ENCODE measurements at places on chromosomes 5 and 9.

GRCh38 chr5:146731909-146732659, 146.5 kb downstream of the PPP2R2B start:
- DNase-seq: no peak

- DNase-seq: no peak
Measured at GRCh38 chr9:9186086-9186485, 1386.5 kb upstream of the DMAC1 start.

DNA sequence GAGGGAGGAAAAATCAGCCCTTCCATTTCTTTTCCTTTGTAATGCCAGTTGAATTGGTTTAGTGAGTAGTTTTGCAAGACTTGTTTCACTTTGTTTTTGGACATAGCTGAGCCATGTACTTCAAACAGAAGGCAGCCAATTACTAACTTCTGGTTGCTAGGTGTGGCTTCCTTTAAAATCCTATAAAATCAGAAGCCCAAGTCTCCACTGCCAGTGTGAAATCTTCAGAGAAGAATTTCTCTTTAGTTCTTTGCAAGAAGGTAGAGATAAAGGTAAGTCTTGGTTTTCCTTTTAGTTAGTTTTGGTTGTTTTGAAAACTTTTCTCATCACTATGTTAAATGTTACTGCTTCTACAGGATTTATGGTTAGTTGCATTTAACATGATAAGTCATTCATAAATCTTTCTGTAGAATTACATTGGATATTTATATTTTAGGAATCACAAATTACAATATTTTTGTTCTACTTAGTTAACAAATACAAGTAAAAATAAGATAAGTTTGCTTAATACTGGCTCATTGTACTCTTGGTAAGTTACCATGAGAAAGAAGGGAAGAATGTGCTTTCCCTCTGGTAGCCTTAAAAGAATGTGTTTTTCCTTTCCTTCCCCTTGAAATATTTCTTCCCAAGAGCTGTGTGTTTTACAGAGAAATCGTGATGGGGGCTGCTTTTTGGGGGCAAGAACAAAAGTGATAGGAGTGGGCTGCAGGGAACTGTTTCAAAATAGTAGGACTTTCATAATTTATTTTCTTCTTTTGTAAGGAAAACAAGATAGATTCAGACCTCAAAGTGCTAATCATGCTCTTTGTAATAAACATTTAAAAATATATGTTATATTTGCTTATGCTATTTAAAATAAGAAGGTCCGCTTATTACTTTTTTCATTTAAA, at the start of gene ANXA1:
Gene ANXA1, plus strand, starts transcription at position 213 of the 890 bp plus-strand sequence. CDS start 6,671 bp downstream, outside the sequence.
- no peak for DNase-seq

- DNase-seq: no peak
Measured at GRCh38 chr9:106637486-106637885, 225.5 kb upstream of the ZNF462 start.

DNA sequence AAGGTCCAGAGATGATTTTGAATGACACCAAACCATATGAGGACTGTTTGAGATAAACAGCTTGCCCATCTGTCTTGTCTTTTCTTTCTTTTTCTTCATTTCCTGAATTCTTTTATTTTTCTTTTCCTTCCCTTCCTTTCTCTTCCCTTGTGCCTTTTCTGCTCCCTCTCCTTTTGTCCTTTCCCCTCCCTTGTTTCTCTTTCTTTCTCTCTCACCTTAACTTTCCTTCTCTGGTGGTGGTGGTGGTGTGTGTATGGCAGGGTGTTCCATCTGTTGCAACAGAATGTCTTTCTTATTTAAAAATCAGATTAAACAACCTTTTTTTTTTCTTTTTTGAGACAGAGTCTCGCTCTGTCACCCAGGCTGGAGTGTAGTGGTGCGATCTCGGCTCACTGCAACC, 3.8 kb upstream of the PDCL start:
- DNase-seq: no peak

DNA sequence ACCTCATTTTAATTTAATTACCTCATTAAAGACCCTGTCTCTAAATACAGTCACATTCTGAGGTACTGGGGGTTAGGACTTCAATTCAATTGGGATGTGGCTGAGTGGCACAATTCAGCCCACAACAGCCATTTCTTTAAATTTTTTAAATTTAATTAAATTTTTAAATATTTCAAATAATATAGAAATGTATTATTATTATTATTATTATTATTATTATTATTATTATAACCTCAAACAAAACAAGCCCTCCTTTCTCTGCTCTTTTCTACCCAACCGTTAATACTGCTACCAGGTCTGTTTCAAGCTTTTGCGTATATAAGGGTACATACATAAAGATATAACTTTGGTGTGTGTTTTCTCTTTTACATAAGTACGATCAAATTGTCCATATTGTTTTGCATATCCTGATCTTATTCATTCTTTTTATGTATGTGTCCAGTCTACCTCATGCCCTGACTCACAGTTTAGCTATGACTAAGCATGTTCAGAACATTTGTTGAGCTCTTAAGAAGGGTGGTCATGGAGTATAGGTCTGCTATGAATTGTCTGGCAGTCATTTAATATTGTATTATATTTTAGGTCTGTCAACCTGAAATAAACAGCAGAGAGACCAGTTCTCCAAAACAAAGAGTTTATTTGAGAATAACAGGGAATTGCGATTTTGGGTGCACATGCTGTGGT, 16.1 kb upstream of the RAB14 start:
- DNase-seq: no peak

DNA sequence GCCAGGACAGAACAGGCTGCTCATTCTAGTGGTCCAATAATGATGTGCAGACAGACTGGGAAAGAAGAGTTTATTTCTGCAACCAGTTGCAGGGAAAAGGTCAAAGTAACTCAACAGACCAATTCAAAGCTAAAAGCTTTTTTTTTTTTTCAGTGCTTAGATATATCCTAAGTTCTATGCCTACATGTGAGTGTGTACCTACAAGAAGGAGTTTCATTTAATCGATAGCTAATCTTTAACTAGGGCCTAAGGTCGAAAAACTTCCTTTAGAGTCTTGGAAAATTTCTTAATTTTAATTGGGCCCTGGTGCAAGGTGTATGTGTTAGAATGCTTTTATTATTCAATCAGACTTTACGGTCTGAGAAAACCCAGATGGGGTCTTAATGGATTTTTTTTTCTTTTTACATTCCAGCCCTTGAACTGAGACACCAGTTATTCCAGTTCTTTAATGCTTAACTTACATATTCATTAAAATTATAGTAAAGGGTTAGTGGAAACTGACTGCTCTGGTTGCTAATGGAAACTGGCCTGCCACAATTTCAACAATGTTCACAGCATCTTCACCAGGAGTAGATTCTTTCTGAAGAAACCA, 365.3 kb downstream of the MTRR start:
- DNase-seq: no peak

DNA sequence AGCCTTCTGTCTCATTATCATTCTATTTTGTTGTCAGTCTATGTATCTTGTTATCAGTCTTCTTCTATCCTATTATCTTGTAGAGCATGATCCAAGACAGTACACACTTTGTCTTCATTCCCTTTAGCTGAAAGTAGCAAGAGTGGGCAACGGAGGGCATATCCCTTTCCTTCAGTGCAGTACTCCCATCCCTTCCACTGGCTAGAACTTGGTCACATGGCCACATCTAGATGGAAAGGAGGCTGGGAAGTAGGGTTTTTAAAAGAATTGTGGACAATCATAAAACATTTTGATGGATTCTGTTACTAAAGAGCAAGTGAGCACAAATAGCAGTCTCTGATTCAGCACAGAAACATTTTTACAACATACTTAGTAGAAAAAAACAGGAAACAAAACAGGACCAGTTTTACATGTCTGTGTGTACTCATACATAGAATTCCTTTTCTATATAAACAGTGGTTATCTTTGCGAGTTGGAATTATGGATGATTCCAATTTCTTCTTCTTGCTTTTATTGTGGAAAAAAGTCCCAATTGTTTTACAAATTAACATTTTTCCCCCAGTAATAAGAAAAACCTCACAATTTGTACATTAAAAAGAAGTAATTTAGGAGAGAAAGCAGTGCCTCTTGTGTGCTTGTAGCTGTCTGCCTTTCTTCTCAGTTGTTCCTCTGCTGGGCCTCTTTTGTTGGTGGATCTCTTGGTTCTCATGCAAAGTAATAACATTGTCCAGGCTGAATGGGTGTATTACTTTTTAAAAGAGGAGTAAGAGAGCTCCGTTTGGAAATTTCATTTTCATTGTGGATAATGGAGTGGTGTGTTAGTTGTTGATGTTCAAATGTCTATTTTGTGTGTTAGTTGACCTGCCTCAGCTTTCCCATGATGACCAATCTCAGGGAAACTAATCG, 410.9 kb upstream of the TRPC7 start:
- DNase-seq: no peak

DNA sequence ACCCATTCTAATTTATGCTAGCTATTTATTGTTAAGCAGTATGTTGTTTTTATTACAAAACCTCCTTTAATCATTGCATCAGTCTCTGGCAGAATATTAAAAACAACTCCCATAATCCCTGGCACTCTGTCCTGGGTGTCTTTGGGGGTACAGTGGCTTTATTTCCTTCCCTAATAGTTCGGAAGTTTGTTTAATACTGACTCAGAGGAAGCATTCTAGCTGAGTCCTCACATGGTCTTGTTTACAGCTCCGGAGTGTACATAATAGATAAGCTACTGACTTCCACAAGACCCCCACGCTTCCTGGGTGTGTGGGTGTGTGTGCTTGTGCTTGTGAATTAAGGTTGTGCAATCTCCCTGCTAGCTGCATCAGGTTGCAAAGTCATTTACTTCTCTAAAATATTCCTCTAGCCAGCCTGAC, 149.8 kb upstream of the CDKN2B start:
- no peak for DNase-seq

GRCh38 chr9:129290606-129291005, 112.5 kb upstream of the IER5L start:
- DNase-seq: no peak

DNA sequence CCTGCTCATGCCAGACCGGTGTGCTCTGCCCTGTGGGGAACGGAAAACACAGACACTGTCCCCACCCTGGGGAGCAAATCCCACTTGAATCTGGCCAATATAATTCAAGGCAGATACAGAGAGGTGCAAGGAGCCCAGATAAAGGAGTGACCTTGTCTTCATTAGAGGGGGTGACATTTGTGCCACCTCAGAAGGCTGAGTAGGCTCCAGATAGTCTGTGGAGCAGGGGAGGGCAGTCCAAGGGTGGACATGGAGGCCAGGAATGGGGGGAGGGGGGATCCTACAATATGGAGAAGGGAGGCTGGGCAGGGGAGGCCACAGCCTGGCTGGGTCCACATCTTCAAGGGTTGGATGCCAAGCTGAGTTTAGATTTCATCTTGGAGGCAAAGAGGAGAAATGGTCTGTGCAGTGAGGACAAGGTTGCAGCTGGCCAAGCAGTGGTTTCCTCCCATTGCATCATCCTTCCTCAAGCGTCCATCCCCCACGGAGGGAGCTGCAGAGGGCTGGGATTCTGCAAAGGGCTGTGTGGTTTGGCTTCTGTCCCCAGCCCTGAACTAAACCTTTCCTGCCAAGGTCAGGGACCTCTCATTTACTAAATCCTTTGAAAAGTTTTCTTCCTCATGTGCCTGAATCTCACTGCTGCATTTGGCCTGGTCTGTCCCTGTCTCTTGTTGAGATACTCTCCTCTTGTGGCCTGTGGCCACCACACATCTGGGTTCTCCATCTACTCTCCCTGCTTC, 60.1 kb downstream of the GALNT12 start:
- DNase-seq: no peak

GRCh38 chr5:108753877-108754276, 6.2 kb downstream of the FER start:
- DNase-seq: no peak

DNA sequence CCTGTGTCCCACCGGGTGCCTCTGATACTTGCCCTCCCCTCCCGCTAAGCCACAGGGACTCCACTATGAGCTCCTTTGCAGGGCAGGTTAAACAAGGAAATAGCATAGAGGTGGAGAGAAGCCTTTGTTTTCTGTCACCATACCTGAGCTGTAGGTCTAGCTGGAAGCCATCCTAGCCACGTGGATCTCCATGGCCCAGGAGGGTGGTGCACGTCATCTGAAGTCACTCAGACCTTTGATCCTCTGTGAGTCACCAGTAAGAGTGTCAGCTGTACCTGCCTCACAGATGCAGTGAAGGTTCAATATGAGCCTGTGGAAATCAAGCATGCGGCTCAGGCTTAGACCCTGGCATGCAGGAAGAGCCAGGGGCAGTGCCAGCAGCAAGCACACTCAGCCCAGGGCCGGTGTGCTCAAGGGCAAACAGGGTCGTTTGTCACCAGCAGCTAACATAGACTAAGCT, 55.1 kb downstream of the ASS1 start:
- DNase-seq: no peak

GRCh38 chr5:14239951-14240350, 96.8 kb downstream of the TRIO start:
- DNase-seq: no peak

GRCh38 chr5:81146031-81146430, 87.1 kb upstream of the CKMT2 start:
- no peak for DNase-seq

- DNase-seq: no peak
Measured at GRCh38 chr9:69877852-69878514, 57.4 kb downstream of the CFAP95 start.

DNA sequence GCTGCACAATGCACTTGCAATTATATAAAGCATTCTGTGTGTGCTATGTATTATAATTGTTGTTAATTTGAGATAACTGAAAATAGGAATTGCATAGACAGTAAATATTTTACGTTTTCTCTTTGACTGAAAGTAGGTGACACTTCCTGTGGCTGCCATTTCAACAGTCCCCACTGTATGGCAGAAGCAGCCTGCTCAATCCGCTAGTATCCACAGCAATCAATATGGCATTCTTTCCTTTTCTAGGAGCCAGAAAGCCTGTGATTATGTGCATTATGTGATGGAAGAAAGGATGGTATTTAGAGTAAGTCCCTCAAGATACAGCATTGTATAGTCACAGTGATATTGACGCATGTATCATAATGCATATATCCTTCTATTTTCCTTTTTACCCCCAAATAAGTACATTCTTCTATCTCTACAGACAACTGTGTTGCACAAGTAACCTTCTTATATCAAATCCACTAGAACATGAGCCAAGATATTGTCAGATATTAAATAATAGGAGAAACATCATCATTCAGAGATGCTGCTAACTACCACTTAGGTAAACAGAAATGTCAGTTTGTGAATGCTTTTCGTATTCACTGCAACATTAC, 59.7 kb downstream of the CARTPT start:
- DNase-seq: no peak

GRCh38 chr5:36630201-36631145, 24.1 kb downstream of the SLC1A3 start:
- DNase-seq: no peak

DNA sequence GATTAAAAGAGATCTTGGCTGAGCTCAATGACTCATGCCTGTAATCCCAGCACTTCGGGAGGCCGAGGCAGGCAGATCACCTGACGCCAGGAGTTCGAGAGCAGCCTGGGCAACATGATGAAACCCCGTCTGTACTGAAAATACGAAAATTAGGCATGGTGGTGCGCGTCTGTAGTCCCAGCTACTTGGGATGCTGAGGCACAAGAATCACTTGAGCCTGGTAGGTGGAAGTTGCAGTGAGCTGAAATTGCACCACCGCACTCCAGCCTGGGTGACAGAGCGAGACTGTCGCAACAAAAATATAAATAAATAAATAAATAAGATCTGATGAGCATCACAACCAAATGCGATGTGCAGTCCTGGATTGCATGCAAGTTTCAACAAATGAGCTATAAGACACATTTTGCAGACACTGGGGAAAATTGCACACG, 8.7 kb upstream of the ENG start:
- no peak for DNase-seq

Measured in GM12892 (cell line).